GM12878 (cell line): ENCODE measurements at places on chromosomes 13 and 19. TPM values are rescaled to one million over a fixed set of nuclear protein-coding genes. Genes with fewer than 3 reads are reported as not detected.
A peak's percentile ranks its signal among the peaks of the same experiment; 100 is the strongest.

GRCh38 chr19:40584007-40584406 is 7.3 kb downstream of the SHKBP1 start:
- H3K36me3 ChIP-seq, result peaks cover 8% of the 10 kb centered on the region
- H3K4me3 ChIP-seq, result no peak overlapping the region
- no peaks in the 10 kb centered on the region for H3K27me3 ChIP-seq

DNA sequence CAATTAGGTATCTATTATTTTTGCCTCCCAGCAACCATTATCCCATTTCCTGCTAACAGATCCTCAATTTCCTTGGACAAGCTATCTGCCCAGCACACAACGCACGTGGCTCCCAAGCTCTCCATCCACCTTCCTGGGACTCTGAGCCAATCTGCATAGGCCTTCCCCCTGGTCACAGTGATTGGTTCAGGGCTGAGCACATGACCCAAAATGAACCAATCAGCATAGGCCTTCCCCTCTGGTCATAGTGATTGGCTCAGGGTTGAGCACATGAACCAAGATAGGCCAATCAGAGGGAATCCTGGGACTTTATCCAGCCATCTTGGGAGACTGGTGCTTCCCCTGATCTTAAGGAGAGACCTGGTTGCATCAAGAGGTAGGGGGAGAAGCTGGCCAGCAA is 5.8 kb downstream of the CPAMD8 start:
- no peak overlapping the region for H3K27ac ChIP-seq
- no peaks in the 10 kb centered on the region for H3K36me3 ChIP-seq
- H3K4me1 ChIP-seq, result no peaks in the 10 kb centered on the region
- H3K4me3 ChIP-seq, result no peak overlapping the region
- H3K27me3 ChIP-seq, result peaks cover 5% of the 10 kb centered on the region

DNA sequence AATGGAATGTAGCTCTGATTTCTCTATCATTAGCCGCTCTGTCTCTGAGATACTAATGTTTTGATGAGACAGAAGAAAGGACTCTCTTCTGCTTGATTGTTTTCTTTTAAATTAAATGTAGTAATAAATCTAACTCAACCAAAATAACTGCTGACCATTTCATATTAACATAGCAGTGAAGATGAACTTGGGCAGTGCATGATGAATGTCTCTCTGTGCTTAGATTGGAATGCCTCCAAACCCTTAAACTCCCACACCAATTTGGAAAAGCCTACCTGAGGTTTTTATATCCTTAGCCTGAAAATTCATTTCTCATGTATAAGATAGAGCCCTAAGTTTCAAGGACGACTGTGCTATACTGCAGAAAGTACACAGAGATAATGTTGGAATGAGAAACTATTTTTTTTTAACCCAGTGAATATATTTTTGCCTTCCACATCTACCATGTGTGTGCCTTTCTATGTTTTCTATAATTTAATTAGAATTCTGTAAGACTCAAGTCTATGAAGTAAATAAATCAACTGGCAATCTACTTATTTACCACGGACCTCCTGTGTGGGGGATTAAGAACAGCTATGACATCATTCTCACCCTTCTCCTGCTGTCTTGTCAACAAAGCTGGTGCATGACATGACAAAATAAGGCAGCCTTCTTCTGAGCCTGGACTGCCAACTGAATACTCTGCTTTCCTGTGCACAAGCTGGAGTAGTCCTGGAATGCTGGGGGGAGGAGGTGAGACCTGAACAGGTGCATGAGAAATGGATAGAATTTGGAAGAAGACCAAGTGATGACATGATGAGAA is 155.5 kb downstream of the FGF9 start:
- H3K4me3 ChIP-seq, result no peak overlapping the region
- no peak overlapping the region for H3K27ac ChIP-seq
- no peaks in the 10 kb centered on the region for H3K4me1 ChIP-seq
- H3K27me3 ChIP-seq, result no peaks in the 10 kb centered on the region
- DNase-seq, result no peak

GRCh38 chr19:16193466-16193865 is 4.2 kb upstream of the AP1M1 start:
- H3K36me3 ChIP-seq, result peaks cover 13% of the 10 kb centered on the region
- no peaks in the 10 kb centered on the region for H3K27me3 ChIP-seq
- H3K4me3 ChIP-seq, result no peak overlapping the region
- H3K4me1 ChIP-seq, result no peaks in the 10 kb centered on the region
- H3K27ac ChIP-seq, result no peak overlapping the region

Gene SRRM5
- 0.08 and 0.19 TPM in 2 replicates for total RNA-seq

- H3K36me3 ChIP-seq, result no peaks in the 10 kb centered on the region
- no peak overlapping the region for H3K4me3 ChIP-seq
- DNase-seq, result peak; percentile 15
- H3K4me1 ChIP-seq, result no peaks in the 10 kb centered on the region
- no peaks in the 10 kb centered on the region for H3K27me3 ChIP-seq
- no peak overlapping the region for H3K27ac ChIP-seq
Observed at GRCh38 chr13:32969516-32969941, 46.7 kb upstream of the KL start.

GRCh38 chr13:113814435-113814821 is 49.4 kb downstream of the GAS6 start:
- H3K27ac ChIP-seq, result no peak overlapping the region
- no peak overlapping the region for H3K4me3 ChIP-seq
- no peaks in the 10 kb centered on the region for H3K4me1 ChIP-seq
- H3K27me3 ChIP-seq, result no peaks in the 10 kb centered on the region
- no peak for DNase-seq
